ENCODE measurements at places on chromosomes 4 and X. TPM values are rescaled to one million over a fixed set of nuclear protein-coding genes. Genes with fewer than 3 reads are reported as not detected.

The KLB gene
- 4.6 TPM for total RNA-seq

The RPL39 gene
- 1,199 TPM for total RNA-seq

The FGFBP1 gene
- not detected for total RNA-seq

The SLC49A3 gene
- 3.3 TPM for total RNA-seq

The IL3RA gene
- total RNA-seq: 0.97 TPM

The CTAG2 gene
- total RNA-seq: not detected

The MTTP gene
- total RNA-seq: 0.04 TPM

Data from pancreas (tissue), 10 donors.